ENCODE measurements at places on chromosomes 12 and 14.

GRCh38 chr14:102094101-102094500, 7.3 kb upstream of the HSP90AA1 start:
- no peak for DNase-seq

DNA sequence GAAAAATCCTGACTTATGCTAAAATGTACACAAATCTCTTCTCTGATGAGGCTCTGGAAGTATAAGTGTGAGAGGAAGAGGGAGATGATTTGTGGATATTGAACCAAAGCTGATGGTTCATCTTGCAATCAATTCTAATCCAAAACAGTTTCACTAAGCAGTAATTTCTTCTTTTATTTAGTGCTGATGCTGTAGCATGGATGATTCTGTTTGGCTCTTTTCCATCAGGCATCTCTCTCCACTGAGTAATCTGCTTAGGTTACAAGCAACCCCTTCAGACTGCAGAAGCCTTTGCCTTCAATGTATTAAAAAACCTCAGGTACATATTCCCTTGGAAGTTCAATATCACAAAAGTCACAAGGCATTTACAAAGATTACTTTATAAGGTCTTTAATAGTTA, 159.1 kb upstream of the CCDC198 start:
- no peak for DNase-seq

DNA sequence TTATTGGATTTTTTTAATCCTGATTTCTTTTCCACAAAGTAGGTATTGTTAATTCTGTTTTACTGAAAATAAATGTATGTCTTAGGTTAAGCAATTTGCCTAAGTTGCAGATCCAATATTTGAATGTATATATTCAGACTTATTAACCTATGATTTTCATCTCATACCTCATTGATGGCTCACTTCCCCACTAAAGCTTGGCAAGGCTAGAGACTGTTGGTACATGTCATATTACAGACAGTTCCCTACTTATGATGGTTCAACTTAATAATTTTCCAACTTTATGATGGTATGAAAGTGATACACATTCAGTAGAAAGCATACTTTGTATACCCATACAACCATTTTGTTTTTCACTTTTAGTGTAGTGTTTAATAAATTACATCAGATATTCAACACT, 33.2 kb upstream of the KCNH3 start:
- no peak for DNase-seq

DNA sequence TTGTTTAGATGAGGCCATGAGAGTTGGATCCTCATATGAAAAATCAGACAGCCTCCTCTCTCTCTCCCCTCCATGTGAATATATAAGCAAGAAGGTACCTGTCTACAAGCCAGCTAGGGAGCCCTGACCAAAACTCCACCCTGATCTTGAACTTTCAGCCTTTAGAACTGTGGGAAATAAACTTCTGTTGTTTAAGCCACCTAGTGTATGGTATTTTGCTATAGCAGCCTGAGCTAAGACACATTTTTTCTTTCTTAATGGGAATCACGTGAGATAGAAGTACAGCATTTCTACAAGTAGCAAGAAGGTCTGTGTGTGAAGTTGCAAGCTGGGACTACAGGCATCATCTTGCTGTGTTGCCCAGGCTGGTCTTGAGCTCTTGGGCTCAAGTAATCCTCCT, 16.3 kb upstream of the ABHD12B start:
- no peak for DNase-seq

DNA sequence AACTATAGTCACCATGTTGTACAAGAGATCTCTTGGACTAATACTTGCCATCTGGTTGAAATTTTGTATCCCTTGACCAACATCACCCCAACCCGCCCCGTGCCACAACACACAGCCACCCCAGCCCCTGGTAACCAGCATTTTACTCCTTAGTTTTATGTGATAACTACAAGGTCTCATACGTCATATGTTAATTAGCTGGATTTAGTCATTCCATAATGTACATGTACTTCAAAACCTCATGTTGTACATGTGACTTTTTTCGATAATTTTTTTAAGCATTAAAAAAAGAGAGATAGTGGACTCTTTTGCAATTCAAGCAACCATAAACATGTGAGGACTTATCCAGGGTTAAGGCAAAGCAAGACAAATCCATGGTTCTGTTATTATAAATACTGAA, 773.4 kb upstream of the NOVA1 start:
- DNase-seq: no peak

GRCh38 chr12:123427036-123427769, 9.3 kb downstream of the RILPL2 start:
- no peak for DNase-seq

GRCh38 chr12:77493302-77494168, 337.2 kb upstream of the NAV3 start:
- DNase-seq: no peak

- no peak for DNase-seq
These were observed 18.1 kb downstream of the WNK1 start for GRCh38 chr12:770479-770878.

All from stimulated activated CD8-positive, alpha-beta memory T cell treated with anti-CD3 and anti-CD28 coated beads, Interleukin-15, amount 100 ng/mL, for 48 hours (primary cell).